ENCODE measurements at places on chromosomes 1 and 21.

DNA sequence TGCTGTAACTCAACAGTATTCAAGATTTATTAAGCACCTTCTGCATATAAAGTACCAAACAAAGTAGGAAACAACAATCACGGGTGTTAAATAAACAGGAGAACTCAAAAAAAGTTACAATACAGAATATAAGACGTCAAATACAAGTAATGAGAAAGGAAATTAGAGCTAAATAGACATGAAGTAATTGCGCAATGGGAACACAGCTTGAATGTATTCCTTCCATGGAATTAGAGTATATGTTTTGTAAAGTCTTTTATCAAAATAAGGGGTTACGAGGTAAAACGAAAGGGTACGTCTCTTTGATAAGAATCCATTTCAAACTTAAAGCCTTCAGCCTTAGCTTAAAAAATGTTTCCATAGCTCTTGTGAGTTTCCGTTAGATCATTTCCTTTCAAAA is 109.1 kb downstream of the SPATA6 start:
- no peak for DNase-seq

DNA sequence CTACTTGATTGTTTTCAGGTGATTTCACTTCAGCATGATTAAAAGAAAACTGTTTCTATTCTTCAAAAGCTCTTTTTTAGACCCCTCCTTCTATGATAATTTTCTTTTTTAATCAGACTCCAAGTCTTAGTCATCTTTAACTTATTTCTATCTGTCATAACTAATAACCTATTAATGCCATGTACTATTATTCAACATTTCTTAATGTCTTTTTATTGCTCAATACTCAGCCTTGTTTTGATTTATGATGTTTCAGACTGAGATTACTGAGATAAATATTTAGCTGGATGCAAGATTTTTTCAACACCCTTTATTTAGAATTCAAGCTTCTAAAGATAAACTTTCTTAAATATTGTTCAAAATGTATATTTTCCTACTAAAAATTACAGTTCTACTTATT is 53.6 kb downstream of the ATP6V1G3 start:
- no peak for DNase-seq

DNA sequence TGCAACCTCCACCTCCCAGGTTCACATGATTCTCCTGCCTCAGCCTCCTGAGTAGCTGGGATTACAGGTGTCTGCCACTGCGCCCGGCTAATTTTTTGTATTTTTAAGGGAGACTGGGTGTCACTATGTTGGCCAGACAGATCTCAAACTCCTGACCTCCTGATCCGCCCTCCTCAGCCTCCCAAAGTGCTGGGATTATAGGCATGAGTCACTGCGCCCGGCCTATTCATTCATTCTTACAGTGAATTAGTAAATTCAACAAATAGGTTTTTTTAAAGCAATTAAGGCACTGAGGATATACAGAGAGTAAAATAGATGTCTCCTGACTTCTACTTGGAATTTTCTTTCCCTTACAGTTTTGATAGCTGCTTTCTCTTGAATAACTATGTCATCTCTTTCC is 43.5 kb downstream of the CDC42 start:
- DNase-seq = no peak

DNA sequence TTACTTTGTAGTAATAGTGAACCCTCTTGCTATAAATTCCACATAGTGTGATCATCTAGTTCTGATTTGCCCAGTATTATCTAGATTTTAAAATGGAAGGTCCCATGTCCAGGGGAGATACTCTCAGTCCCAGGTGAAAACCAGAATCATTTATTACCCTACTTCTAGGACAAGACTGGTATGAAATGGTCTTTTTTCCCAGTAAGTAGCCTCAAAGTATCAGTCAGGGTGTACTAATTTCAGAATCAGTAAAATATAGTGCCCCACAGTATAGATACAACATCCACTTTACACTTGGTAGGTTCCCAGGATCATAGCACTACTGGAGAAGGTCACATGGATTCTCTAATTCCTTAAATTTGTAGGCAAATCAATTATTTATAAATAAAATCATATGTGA is 318.3 kb downstream of the GRIK1 start:
- no peak for DNase-seq

GRCh38 chr1:65108025-65108642 is 39.9 kb upstream of the AK4 start:
- DNase-seq = no peak

DNA sequence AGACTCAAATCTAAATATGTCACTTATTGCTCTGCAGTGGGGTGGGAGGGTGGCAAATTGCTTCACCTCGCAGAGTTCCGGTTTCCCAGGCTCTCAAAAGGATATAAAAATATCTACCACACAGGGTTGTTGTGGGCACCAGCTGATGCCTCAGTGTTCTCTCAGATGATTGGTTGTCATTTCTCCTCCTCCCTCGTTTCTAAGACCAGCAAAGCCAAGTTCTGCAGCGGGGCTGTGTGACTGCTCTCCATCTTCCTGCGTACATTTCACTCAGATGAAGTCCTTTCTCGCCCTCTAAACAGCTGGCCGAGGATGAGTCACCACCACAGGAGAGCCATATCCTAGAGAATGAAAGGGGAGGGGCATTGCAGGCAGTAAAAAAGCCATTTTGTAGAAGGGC is 35.0 kb upstream of the VWA5B1 start:
- no peak for DNase-seq

- DNase-seq = no peak
Measured at GRCh38 chr1:226069811-226070489, 7.4 kb downstream of the H3-3A start.

GRCh38 chr1:62712336-62713243 is 24.4 kb upstream of the DOCK7 start:
- DNase-seq = no peak

DNA sequence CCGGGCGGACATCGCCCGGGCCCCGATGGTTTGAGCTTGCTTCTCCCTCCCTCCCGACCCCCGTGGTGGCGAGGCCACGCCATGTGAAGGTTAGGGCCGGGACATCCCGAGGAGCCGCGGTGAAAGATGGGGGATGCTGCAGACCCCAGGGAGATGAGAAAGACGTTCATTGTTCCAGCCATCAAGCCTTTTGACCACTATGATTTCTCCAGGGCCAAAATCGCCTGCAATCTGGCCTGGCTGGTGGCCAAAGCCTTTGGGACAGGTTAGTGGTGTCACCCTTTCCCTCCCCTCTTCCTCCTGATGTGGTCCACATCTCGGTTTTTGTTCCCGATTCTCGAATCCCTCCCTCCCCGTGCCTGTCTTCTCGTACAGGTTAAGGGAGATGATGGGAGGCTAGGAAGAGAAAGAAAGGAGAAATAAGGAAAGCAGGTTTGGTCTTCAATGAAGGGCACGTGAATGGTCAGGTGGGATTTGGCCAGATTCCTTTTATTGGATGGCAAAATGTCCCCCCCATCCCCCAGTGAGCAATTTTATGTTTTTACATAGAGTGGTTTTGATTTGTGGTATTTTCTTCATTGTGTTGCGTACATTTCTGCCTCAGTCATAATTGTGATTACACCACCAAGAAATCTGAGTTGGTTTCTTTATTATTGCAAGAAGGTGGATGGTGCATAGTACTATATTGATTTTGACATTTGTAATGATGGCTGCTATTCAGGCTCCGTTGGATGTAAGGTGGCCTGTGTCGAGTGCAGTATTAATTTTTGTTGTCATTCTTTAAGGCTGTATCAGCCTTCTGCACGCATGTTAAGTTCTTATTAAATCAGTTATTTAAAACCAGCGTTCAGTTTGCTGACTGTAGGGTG is 1.2 kb downstream of the CAMSAP2 start:
- peak; percentile 48 for DNase-seq

- no peak for DNase-seq
Measured at GRCh38 chr21:39204134-39204533, 20.9 kb upstream of the PSMG1 start.

DNA sequence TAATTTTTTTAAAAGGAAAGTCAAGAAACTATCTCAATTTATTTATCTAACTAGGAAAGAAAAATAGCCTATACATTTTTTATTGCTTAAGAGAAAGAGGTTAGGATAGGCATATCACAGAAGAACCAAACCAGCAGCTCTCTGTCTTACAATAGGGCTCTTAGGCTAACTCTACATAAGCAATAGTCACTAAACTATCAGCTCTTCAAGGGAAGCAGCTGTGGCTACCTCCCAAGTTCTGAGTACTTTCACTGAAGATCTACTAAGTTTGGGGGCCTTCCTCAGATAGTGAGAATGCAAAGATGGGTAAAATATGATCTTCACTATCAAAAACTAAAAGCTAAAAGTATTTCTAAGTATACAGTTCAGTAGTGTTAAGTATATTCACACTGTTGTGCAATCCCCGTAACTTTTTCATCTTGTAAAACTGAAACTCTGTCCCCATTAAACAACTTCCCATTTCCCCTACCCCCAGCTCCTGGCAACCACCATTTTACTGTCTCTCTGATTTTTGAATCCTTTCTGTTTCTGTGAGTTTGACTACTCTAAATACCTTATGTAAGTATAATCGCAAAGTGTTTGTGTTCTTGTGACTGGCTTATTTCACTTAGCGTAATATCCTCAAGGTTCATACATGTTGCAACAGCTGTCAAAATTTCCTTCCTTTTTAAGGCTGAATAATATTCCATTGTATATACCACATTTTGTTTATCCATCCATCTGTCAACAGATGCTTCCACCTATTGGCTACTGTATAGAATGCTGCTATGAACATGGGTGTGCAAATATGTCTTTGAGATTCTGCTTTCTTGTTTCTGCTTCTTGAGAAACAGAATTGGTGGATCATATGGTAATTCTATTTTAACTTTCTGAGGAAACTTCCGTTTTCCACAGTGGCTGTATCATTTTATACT is 73.3 kb downstream of the ACBD6 start:
- DNase-seq = no peak

DNA sequence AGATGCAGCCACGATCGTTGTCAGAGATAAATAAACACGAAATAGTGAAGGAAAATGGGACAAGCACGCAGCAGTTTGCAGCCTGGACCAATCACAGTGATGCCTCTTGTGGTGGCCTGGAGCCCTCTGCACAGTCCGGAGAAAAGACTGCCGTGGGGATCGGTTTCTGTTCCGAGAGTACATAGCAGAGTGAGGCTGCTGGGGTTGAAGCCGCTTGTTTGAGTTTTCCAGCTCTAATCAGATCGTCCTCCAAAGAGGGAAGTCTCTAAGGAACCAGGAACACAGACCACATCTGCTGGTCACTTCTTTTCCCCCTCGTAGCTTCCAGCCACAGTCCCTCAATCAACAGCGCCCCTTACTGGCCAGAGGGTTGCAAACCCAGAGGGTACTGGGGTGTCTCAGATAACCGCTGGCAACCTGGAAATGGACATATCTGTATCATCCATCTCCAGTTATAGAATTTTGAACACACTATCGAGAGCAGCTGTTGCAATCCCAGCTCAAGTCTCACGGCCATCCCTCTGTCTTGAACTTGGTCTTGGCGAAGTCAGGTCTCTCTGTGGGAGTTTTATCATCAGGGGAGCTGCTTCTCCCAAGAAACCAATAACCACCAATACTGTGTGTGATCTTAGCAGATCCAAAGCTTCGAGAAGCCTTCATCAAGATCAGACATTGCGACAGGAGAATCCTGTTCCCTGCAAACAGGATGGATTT is 57.4 kb downstream of the OLIG1 start:
- peak; percentile 70 for DNase-seq

GRCh38 chr1:8025061-8025670 is 943 bp downstream of the ERRFI1 start:
- DNase-seq = no peak

- peak; percentile 41 for DNase-seq
Measured at GRCh38 chr1:110524311-110525248, 5.6 kb upstream of the KCNA10 start.

GRCh38 chr1:234931404-234931973 is 197.1 kb downstream of the TOMM20 start:
- DNase-seq = no peak

DNA sequence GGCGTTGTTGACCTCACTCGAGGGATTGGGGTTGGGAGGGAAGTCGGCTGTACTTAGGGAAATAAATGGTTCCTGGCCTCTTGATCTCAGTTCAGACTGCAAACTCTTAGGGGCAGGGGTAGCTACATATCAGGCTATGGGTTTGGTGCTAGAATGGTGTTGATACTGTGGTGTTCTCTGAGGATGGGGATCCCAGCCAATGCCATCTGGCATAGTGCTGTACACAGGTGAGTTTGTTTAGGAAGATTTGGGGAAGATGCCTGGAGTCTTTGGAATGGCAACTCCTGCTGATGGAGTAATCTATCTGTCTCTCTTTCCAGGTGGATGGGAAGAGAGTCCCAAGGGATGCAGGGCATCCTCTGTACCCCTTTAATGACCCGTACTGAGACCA is 14.3 kb upstream of the NASP start:
- no peak for DNase-seq

DNA sequence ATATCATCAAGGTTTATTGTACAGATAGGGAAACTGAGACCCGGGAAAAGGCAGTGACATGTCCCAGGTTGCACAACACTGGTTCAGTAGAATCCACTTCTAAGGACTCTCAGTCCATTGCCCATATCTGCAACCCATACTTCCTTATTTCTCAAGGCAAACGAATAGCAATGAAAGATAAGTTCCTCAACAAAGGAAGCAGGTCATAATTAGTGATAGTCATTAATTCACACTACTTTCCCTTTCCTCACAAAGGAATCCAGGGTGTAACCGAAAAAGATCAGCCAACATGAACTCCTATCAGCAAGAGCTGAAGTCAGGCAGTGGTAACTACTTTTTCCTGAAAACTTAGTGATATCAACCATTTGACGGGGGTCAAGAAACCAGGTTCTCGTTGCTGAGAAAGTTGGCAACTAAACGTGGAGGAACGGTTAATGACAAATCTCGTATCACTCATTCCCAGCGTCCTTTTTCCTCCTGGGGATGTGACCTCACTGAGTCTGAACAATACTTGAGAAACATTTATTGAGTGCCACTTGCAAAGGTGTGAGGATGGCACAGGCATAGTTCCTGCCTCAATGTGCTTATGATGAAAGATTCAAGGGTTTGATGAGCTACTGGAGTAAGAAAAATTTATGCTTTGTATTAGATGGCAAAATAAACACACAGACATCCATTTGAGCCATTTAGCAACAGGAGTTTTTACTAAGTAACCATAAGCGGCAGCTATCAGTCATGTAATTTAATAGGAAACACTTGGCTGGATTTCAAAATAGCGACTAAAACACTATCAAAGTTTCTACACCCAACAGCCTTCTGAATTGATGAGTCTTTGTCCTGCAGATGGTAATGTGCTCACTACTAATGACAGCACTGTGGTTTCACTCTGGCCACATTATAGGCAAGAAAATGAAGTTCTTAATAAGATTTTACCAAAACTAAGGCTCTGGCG is 82.3 kb downstream of the PLPP3 start:
- peak; percentile 76 for DNase-seq
